CD4-positive, alpha-beta T cell treated with Interleukin-17A for 1 hour (primary cell): ENCODE measurements at places on chromosomes 2 and 18.

- no peak for DNase-seq
Observed at GRCh38 chr18:56927786-56928185, 219.1 kb upstream of the BOD1L2 start.

DNA sequence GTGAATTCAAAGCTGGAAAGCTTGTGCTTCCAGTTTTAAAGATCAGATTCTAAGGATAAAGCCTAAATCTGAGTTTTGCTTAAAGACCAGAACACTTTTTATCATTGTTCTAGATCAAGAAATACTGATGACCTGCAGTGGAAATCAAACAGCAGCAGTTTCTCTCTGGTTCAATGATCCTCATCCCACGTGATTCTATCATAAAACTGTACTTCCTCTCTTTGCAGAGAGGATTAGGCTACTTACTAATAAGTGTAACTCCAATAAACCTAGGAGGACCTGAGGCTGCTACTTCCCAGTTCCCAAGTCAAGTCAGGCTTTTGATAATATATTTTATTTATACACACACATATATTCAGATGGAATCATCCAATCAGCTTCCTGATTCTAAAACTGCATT, 81.9 kb downstream of the TCF4 start:
- no peak for DNase-seq

DNA sequence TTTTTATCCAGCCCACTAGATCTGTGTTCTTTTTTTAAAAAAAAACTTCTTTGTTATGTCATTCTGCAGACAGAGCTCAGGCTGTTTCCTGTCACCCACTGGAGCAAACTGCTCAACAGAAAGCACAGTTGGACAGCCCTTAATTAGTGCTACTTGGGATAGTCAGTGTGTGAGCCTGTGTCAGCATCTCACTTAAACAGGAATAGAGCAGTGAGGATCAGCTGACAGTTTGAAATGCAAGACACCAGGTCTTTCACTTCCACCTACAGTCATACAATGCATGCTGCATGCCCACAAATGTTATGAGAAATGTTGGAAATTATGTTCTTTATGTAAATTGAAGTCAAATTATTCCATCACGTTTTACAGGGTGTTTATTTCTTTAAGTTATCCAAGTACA, 174.9 kb downstream of the NR4A2 start:
- no peak for DNase-seq

- DNase-seq: no peak
Observed at GRCh38 chr2:152155209-152155608, 20.4 kb downstream of the STAM2 start.

- no peak for DNase-seq
Observed at GRCh38 chr18:78891185-78891762, 88.3 kb upstream of the SALL3 start.

DNA sequence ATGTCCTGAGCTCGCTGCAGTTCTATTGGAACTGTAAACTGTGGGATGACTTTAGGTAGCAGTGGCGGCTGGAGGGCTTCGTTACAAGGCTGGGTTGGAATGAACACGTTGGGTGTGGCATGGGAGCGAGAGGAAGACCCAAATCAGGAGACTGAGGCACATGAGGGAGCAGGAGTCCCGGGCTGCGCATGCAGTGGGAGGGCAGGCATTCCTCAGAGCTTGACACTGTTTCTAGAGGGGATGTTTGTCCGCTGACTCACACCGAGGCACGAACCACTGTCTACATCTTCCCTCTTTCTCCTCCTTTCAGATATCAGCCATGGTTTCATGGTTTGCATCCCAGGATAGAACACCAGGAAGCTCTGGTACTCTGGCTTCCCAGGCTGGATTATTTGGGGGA, 40.6 kb upstream of the LAMA1 start:
- no peak for DNase-seq

DNA sequence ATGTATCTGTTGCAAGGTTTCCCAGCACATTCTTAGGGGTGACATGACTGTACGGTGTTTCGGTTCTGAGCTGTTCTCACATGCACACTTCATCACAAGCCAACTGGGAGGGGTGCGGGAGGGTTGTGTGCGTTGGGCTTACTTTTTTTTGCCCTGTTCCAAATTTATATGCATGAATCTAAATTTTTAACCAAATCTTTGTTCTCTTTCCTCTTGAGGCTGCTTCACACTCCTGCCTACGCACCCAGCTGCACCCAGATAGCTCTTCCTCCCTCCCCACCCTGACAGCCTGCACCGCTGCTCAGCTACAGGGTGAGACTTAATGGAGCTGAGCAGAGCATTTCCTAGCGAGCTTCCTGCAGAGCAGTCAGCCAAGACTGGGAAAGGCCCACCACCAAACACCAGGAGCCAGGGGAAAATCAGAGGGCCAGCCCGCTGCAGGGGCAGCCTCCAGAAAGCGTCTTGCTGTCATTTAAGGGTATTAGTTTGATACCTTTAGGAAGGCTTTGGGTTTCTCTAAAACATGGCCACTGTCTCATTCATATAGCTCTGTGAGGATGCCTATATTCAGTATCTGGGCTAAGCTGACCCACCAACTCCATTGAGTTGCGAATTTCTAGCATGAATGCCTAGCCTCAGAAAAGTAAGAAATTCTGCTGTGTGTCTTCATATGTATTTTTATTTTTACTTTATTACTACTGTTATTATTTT, 84.5 kb downstream of the POU3F3 start:
- DNase-seq: no peak

DNA sequence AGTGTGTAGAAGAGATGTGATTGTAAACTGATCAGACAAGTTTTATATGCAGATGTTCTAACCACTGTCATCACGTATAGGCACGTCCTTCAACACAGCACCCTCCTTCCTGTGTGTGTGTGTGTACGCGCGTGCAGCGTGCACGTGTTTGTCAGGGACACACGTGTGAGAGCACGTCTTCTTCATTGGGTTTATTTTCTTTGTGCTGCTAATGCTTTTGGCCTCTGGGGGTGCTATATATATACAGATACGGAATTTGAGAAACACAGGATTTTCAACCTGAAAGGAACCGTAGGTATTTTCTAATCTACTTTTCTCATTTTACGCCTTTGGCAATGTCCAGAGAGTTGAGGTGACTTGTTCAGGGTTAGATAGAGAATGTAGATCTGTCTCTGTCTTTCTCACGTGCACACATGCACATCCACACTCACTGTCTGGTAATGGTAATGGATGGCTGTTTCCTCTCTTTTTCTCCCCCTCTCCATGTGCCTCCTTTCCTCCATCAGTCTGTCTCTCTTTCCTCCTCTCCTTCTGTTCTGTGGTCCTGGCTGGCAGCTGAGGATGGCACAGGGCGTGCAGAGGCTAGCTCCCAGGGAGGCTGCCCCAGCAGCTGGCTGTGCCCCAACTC, 13.4 kb upstream of the CELF4 start:
- no peak for DNase-seq

GRCh38 chr2:195647302-195647701, 9.7 kb upstream of the SLC39A10 start:
- DNase-seq: no peak

DNA sequence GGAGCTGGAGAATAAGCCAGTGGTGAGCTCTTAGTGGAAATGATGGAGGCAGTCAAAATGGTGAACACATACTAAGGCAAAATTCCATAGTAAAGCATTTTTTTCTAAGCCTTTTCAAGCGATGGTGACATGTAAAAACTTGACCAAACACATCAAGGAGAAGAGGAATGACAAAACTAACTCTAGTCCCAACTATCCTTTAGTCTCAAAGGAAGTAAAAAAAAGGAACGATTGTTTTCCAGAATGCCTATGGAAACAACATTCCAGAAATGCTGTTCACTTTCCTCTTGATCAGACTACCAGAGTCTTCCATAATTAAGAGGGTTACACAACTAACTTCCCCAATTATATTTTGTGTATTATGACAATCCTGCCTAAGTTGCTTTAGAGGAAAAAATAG, 715.6 kb downstream of the EPHA4 start:
- DNase-seq: no peak

DNA sequence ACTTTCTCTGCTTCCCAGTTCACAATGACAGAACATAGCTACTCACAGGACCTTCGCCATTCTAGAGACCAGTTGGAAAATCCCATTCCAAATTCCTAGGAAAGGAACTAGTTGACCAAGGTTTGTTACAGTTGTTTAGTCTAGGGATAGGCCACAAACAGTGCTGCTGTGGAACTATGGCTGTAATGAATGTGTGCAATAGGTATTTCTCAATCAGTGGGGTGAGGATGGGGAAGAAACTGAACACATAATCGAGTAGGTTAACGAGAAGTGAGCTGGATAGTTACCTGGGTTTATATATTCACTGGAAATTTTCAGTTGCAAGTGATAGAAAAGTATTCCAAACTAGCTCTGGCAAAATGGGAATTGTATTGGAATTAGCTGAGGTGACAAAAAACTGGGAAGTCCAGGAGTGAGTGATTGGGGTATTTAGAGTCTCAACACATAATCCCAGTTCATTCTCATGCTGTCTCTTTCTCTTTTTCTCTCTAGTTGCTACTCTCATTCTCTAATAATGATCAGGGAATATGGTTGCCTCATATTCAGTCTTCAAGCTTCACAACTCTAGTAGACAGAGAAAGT, 18.2 kb upstream of the HMSD start:
- DNase-seq: no peak

GRCh38 chr2:37708146-37708545, 36.7 kb upstream of the CDC42EP3 start:
- no peak for DNase-seq
